ENCODE measurements at places on chromosomes 2 and 18.

DNA sequence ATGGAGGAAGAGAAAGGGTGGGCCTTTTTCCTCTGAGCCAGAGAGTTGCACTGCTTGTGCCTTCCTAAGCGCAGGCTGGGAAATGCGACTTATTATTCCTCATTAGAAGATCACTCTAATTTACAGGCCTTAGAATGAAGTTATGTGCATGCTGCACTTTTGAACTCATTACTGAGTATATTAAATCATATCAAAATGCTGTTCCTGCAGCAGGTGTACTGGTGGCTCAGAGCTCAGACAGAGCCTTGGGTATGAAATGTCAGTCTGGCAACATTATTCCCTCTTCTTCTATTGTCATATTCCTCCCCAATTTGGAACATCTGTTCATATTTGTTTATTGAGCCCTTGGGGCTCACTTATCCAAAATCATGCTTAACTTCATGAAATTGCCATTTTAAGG is 85.5 kb downstream of the ADCYAP1 start:
- no peak for DNase-seq

DNA sequence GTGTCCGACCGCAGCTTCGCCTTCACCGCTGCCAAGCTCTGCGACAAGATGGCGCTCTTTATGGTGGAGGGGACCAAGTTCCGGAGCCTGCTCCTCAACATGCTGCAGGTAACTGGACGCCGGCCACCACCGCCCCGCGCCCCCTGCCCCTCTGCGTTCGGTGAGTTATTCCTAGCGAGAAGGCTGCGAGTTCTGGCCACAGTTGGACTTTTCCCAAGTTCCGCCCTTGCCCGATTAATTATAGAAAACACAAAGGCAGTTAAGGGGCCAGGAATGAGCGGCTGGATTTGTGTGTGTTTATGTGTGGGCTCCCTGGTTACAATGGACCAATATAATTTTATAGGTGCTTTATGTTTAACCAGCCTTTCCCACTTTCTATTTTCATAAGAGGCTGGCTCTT is 189.2 kb downstream of the SMAD7 start:
- no peak for DNase-seq

GRCh38 chr18:48527461-48527860 is 11.4 kb upstream of the CTIF start:
- no peak for DNase-seq

DNA sequence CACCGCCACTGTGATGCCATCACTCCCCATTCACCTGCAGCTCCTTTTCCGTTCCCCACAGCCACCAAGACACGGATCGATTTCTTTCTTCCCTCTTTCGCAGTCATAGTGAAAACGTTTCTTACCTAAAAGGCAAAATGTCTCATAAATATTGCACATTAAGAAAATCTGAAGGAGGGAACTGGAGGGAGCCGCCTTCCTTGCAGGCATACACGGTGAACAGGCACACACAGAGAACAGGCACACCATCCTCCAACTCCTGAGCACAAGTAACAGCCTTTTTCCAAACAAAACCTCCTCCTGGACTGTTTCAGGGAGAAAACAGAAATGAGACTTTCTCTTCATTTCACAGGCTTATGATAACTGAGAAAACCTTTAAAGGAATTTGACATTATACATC is 17.0 kb downstream of the MRPS5 start:
- no peak for DNase-seq

DNA sequence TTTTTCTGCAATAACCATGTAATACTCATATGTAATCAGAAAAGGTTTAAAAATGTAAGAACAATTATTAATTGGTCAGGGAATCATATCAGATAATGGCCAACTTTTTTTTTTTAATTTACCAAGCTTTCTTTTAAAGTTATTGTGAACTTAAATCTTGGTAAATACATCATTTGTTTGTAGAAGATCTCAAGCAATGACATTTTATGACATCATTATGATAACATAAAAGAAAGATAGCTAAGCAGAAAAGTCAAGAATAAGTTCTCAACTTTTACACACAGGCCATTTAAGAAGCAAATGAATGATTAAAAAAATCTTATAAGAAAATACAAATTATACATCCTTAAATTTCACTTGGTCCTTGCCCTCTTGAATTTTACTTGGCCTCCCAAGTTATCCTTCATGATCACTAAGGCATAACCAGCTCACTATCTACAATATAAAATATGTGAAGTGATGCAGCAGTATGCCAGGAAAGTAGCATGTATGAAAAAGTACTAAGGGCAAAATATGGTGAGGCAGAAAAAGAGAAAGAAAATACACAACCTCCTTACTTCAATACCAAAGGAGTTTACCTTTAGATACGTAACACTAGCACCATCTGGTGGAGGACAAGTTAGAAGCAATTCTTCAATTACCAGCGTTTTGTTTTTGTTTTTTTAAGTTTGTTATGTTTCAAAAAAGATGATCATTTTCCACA is 116.6 kb downstream of the SRBD1 start:
- DNase-seq = no peak

Data from activated CD4-positive, alpha-beta T cell treated with anti-CD3 and anti-CD28 coated beads for 1 hour (primary cell).